Caco-2 (cell line): ENCODE measurements at places on chromosomes 2 and 18. TPM values are rescaled to one million over a fixed set of nuclear protein-coding genes. Genes with fewer than 3 reads are reported as not detected.

DNA sequence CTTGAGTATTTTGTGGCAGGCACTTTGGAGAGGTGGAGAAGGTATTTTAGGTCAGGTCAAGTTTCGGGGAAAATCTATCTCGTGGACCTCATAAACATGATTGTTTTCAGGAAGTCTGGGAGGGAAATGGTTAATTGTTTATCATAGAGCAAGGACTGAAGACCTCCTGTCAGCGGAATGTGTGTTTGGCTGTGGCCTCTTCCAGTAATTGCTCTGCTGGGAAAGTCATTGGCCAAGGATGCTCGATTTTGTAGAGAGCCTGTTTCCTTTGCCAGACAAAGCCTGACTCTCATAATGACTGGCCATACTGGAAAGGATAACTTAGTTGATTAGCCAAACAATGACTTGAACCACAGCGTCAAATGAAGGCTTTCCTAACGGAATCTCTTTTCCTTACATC lies 30.0 kb downstream of the IL1R2 start:
- no peak overlapping the region for H3K4me3 ChIP-seq
- no peak overlapping the region for H3K27ac ChIP-seq
- DNase-seq, result no peak

DNA sequence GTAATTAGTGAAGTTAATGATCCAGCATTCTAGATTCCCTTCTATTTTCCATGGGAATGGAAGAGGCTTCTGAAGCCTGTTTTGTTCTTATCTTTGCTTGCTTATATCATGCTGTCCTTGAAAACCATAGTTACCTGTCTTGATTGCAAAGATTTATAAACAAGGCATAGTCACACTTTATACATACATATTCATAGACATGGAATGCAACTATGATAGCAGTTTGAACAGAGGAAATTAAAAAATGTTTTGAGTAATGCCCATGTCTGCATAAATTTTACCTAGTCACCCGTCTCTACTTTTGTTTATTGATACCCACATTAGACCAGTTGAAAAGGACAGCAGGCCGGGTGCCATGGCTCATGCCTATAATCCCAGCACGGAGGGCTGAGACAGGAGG lies 289.0 kb downstream of the PTPRM start:
- no peak overlapping the region for H3K4me3 ChIP-seq
- H3K4me1 ChIP-seq, result peaks cover 28% of the 10 kb centered on the region
- no peaks in the 10 kb centered on the region for H3K36me3 ChIP-seq
- peak overlapping the region; percentile 67 for H3K27ac ChIP-seq
- DNase-seq, result no peak

DNA sequence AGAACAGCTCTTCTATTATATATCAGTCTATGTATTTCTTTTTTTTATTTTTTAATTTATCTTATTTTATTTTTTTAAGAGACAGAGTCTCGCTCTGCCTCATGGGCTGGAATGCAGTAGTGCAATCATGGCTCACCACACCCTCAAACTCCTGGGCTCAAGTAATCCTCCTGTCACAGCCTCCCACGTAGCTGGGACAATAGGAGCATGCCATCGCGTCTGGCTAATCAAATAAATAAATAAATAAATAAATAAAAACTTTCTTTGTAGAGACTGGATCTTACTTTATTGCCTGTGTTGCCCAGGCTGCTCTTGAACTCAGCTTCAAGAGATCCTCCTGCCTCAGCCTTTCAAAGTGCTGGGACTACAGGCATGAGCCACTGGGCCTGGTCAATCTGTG lies 117.0 kb downstream of the RBMS1 start:
- H3K27ac ChIP-seq, result no peak overlapping the region
- 0 out of 2 replicates have a peak, but pooled peaks cover 6% of the 10 kb centered on the region for H3K4me1 ChIP-seq
- H3K36me3 ChIP-seq, result no peaks in the 10 kb centered on the region; the same call in 1 of the 2 replicates

GRCh38 chr2:199160677-199161465 lies 296.9 kb downstream of the SATB2 start:
- H3K27me3 ChIP-seq, result no peaks in the 10 kb centered on the region
- H3K27ac ChIP-seq, result no peak overlapping the region
- H3K36me3 ChIP-seq, result no peaks in the 10 kb centered on the region

DNA sequence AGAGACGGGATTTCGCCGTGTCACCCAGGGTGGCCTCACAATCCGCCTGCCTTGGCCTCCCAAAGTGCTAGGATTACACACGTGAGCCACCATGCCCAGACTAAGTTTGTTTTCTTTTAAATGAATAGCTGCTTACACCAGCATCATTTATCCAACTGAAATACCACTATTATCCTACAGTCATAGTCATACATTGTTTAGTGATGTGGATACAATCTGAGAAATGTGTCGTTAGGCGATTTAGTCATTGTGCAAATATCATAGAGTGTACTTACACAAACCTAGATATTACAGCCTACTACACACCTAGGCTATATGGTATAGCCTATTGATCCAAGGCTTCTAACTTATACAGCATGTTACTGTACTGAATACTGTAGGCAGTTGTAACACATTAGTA lies 10.3 kb downstream of the ZC3H15 start:
- no peak overlapping the region for H3K4me3 ChIP-seq
- H3K27me3 ChIP-seq, result no peaks in the 10 kb centered on the region
- 0 out of 2 replicates have a peak, but pooled peaks cover 4% of the 10 kb centered on the region for H3K4me1 ChIP-seq
- no peak overlapping the region for H3K27ac ChIP-seq

GRCh38 chr18:2348003-2348402 lies 223.3 kb downstream of the METTL4 start:
- H3K4me1 ChIP-seq, result no peaks in the 10 kb centered on the region
- no peak overlapping the region for H3K4me3 ChIP-seq
- H3K36me3 ChIP-seq, result no peaks in the 10 kb centered on the region

DNA sequence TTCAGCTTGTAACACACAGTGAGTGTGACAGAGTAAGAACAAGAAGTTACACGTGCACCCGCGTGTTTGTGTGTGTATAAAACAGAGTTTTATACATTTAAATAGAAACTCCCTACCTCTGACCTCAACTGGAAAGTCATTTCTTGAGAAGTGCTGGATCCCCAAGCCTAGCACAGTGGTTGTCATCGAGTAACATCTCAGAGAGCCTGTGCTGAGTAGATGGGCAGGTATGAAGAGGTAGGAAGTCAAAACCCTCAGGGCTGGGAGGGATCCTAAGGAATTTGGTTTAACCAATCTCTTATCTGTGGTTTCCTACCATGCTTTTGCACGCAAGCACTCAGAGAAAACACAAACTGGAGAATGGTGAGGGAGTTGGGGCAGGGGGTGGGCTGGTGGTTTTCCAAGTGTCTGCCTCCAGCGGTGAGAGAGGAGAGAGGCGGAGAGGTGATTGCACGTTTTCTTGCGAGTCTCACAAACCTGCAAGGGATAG lies 9.2 kb downstream of the ACOXL start:
- H3K4me1 ChIP-seq, result peaks cover 54% of the 10 kb centered on the region
- no peaks in the 10 kb centered on the region for H3K36me3 ChIP-seq
- no peak overlapping the region for H3K4me3 ChIP-seq
- H3K27ac ChIP-seq, result peak overlapping the region; percentile 69
- no peaks in the 10 kb centered on the region for H3K27me3 ChIP-seq
- peak; percentile 74 for DNase-seq

GRCh38 chr18:79826966-79827365 lies 29.2 kb downstream of the KCNG2 start:
- H3K27me3 ChIP-seq, result no peaks in the 10 kb centered on the region
- no peaks in the 10 kb centered on the region for H3K36me3 ChIP-seq
- no peak overlapping the region for H3K4me3 ChIP-seq
- H3K4me1 ChIP-seq, result no peaks in the 10 kb centered on the region
- no peak for DNase-seq

- no peak for DNase-seq
- no peaks in the 10 kb centered on the region for H3K36me3 ChIP-seq
- H3K4me3 ChIP-seq, result no peak overlapping the region
- H3K4me1 ChIP-seq, result no peaks in the 10 kb centered on the region
- H3K27ac ChIP-seq, result no peak overlapping the region
Measured at GRCh38 chr2:25817006-25817405, 61.3 kb downstream of the ASXL2 start.

GRCh38 chr2:231057590-231057989 lies 923 bp downstream of the PSMD1 start:
- H3K4me1 ChIP-seq, result peaks cover 9% of the 10 kb centered on the region
- DNase-seq, result no peak
- no peaks in the 10 kb centered on the region; the same call in 1 of the 2 replicates for H3K36me3 ChIP-seq
- H3K4me3 ChIP-seq, result peak overlapping the region; percentile 92
- H3K27me3 ChIP-seq, result no peaks in the 10 kb centered on the region

DNA sequence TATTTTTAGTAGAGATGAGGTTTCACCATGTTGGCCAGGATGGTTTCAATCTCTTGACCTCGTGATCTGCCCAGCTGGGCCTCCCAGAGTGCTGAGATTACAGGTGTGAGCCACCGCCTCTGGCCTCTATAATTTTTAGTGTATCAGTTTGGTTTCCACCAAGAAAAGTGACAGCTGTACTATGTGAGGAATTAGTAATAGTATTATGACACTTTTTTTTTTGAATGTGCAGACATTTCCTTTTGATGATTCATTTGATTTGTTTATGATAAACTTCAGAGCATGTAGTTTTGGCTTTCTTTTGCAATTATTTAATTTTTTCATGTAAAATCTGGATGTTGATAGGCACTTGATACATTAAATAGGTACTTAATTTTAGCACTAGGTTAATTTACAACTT lies 61.5 kb downstream of the PTPN4 start:
- no peaks in the 10 kb centered on the region for H3K36me3 ChIP-seq
- H3K27me3 ChIP-seq, result no peaks in the 10 kb centered on the region

DNA sequence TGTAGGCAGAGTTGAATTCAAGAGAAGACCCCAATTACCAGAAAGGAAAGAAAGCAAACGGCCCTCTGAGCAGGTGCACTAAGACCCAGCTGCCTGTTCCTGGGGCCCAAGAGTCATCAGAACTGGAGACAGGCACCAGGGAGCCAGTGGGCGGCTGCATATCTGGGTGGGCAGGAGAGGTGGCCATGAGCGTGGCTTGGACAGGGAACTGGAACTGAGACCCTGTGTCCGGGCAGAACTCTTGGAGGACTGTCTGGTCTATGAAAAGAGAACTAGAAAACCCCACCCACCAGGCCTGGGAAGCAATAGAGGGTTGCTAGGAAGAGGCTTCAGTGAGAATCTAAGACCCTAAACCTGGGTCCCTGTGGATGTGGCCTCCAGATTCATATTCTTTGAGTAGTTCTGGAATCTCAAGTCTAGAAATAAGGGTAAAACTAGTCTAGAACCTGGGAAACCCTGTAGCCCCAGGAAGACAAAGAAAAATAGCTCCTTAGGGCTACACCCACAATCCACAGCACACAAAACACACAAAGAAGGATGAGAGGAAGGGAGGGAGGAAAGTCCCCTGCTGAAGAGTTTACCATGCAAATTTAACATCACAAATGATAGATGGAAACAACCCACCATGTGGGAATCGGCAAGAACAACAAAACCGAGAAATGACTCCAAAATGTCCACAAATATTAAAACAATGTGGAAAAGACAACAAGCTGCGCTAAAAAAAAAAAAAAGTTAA lies 147.0 kb downstream of the HDAC4 start:
- H3K4me1 ChIP-seq, result no peaks in the 10 kb centered on the region
- H3K27me3 ChIP-seq, result no peaks in the 10 kb centered on the region
- H3K27ac ChIP-seq, result no peak overlapping the region
- no peak overlapping the region for H3K4me3 ChIP-seq

DNA sequence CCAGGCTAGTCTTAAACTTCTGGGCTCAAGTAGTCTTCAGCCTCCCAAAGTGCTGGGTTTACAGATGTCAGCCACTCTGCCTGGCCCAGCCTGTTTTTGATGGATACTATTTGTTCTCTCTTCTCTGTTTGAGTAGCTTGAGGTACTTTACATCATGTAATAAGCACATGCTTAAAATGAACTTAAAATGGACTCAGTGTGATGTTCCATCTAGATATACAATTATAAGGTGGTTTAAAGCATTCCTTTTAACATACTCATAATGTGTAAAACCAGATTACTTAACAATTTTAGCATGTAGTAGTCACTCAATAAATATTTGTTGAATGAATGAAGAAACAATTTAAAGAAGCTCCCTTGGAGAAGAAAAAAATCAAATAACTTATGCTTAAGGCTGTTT lies 9.6 kb downstream of the PTPRM start:
- no peaks in the 10 kb centered on the region for H3K27me3 ChIP-seq
- peaks cover 50% of the 10 kb centered on the region for H3K4me1 ChIP-seq
- no peaks in the 10 kb centered on the region for H3K36me3 ChIP-seq
- H3K4me3 ChIP-seq, result no peak overlapping the region

The FBXO11 gene
- 57.2 and 60.5 TPM in 2 replicates for total RNA-seq

The ECEL1 gene
- total RNA-seq, result 6.4 and 8.9 TPM in 2 replicates
